Activated CD4-positive, alpha-beta T cell treated with anti-CD3 and anti-CD28 coated beads, Interleukin-2, amount 50 U/mL, for 48 hours (primary cell): ENCODE measurements at places on chromosomes 2 and 18.
A peak's percentile ranks its signal among the peaks of the same experiment; 100 is the strongest.

DNA sequence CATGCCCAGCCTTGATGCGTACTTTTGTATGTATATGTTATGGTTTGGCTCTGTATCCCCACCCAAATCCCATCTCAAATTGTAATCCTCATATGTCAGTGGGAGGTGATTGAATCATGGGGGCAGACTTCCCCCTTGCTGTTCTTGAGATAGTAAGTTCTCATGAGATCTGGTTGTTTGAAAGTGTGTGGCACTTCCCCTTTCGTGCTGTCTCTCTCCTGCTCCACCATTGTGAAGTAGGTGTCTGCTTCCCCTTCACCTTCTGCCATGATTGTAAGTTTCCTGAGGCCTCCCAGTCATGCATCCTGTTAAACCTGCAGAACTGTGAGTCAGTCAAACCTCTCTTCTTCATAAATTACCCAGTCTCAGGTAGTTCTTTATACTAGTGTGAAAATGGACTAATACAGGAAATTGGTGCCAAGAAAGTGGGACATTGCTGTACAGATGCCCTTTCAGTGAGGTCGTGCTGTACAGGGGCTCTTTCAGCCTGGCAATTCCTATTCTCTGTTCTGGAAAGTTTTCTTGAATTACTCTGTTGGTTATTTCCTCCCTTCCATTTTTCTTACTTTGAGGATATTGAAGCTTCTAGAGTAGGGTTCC is 38.2 kb downstream of the KCMF1 start:
- DNase-seq = no peak

- DNase-seq = no peak
These were observed 53.6 kb upstream of the LAPTM4A start for GRCh38 chr2:20104900-20105545.

- no peak for DNase-seq
These were observed 8.3 kb upstream of the CASP10 start for GRCh38 chr2:201174687-201175086.

GRCh38 chr2:28134262-28134812 is 243.8 kb downstream of the BABAM2 start:
- peak; percentile 7 for DNase-seq

DNA sequence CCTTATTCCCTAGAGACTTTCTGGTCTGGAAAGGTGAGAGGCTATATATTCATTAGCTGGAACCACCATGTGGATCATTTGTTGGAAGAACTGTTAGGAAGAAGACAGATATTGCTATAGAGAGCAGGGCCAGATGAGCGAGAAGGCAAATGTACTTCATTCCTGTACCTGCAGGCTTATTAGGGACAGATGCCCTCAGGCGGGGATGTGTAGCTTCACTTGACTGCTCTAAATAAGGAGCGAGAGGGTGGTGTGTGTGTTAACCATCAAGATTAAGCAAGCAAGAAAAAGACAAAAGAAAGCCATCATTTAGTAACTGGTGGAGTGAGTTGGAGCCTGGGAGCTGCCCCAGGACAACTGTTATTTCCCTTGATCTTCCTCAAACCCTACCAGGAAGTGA is 36.4 kb downstream of the NEDD4L start:
- DNase-seq = no peak

DNA sequence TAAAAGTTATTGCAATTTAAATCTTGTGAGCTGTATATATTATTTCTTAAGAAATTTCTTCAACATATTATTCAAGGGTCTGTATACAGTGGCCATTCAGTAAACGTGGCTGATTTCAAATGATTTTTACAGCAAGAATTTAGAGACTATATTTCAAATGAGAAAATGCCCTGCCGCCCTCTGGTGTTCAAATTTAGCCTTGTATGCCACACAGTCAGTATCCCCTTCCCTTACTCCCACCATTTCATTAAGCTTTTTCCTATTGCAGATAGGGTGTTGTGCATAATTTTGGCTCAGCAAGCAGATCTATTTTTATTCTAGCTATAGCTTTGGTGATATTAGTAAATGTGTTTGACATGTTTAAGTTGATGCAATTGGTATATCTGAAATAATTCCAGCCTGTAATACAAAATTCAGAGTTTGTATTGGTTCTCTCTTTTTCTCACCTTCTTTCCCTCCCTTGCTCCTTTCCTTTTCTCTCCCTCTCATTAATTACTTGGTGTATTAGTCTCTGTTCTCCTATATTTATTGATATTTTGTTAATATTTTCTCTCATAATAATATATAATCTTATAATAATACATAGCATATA is 22.8 kb upstream of the SCN7A start:
- DNase-seq = no peak

- DNase-seq = no peak
These were observed 82.5 kb downstream of the TCF7L1 start for GRCh38 chr2:85215448-85216401.

- DNase-seq = no peak
These were observed 163.3 kb upstream of the ZEB2 start for GRCh38 chr2:144683107-144683753.

DNA sequence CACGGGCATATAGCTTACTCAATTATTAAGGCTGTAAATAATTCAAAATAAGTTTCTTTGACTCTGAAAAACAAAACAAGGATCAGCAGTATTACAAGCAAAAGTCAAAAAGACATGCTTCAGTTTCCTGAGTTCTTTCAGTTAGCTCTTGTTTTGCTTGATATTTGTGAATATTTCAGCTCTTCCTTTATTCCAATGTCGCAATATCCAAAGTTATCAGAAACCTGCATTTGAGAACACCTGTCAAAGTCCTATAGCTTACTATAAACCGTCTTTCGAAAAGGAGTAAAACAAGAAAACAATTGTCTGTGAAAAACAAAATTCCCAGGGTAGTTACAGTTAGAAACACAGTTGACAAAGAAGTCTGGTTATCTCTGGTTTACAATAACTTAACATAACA is 14.7 kb downstream of the CYP27A1 start:
- DNase-seq = no peak

GRCh38 chr2:224333726-224334482 is 68.0 kb downstream of the FAM124B start:
- no peak for DNase-seq
